ENCODE measurements at places on chromosomes 16 and 17. TPM values are rescaled to one million over a fixed set of nuclear protein-coding genes. Genes with fewer than 3 reads are reported as not detected.

GRCh38 chr16:88568710-88569613, 1.2 kb upstream of the ZC3H18 start:
- no peaks in the 10 kb centered on the region for H3K27me3 ChIP-seq
- peak overlapping the region; percentile 80 for H3K27ac ChIP-seq
- H3K4me1 ChIP-seq, result peaks cover 8% of the 10 kb centered on the region
- H3K4me3 ChIP-seq, result peak overlapping the region; percentile 66
- H3K36me3 ChIP-seq, result peaks cover 6% of the 10 kb centered on the region

GRCh38 chr17:61593426-61593825, 2.4 kb upstream of the NACA2 start:
- H3K27ac ChIP-seq, result no peak overlapping the region
- H3K4me1 ChIP-seq, result no peaks in the 10 kb centered on the region
- H3K27me3 ChIP-seq, result peaks cover 38% of the 10 kb centered on the region
- no peak for DNase-seq
- no peaks in the 10 kb centered on the region for H3K36me3 ChIP-seq

DNA sequence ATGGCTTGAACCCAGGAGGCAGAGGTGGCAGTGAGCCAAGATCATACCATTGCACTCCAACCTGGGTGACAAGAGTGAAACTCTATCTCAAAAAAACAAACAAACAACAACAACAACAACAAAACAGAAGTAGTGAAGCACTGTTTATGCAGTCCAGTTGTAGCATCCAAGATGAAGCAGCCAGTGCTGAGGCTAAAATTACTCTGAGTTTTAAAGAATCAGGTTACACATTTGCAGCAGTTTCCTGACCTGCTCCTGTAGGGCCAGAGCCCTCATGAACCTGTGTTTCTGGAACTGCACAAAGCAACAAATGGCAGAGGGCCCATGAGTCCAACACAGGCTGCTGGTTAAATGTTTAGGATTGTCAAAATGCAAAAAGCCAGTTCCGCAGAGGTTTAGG, 499.5 kb upstream of the PSMD7 start:
- no peak overlapping the region for H3K27ac ChIP-seq
- no peaks in the 10 kb centered on the region for H3K36me3 ChIP-seq
- no peak overlapping the region for H3K4me3 ChIP-seq
- no peaks in the 10 kb centered on the region for H3K4me1 ChIP-seq
- DNase-seq, result no peak

GRCh38 chr17:28858801-28859355, 4.1 kb downstream of the ERAL1 start:
- H3K27me3 ChIP-seq, result no peaks in the 10 kb centered on the region
- H3K27ac ChIP-seq, result no peak overlapping the region
- no peak overlapping the region for H3K4me3 ChIP-seq
- DNase-seq, result no peak
- H3K4me1 ChIP-seq, result no peaks in the 10 kb centered on the region
- peaks cover 26% of the 10 kb centered on the region for H3K36me3 ChIP-seq

DNA sequence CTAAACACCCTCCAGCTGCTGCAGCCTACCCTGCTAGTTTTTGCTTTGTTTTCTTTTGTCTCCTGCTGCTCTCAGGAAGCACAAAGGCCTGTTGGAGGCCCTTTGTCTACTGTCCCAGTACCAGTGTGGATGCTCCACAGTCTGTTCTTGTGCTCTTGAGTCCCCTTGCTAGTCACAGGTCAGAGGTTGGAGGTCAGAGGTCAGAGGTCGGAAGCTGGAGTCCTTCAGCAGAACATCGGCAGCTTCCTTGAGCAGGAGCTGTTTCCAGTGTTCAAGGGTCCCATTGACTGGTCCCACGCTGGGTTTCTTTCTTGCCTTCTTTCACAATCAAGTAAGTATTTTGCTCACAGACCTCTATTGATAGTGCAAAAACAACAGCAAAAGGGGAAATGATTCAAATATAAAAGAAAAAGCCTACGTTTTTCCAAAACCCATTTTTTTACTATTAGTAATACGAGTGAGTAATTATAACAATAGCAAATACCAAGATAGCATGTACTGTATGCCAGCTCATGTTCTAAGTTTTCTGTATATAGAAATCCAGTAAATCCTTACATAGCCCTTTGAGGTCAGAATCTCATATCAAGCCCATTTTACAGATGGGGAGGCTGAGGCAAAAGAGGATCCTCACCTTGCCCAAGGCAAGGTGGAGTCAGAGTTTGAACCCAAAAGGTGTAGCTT, 10.9 kb upstream of the IL34 start:
- peaks cover 11% of the 10 kb centered on the region for H3K4me1 ChIP-seq
- no peaks in the 10 kb centered on the region for H3K36me3 ChIP-seq
- H3K4me3 ChIP-seq, result no peak overlapping the region
- peak; percentile 84 for DNase-seq
- peak overlapping the region; percentile 77 for H3K27ac ChIP-seq

- no peaks in the 10 kb centered on the region for H3K27me3 ChIP-seq
- no peak for DNase-seq
- H3K27ac ChIP-seq, result no peak overlapping the region
- H3K36me3 ChIP-seq, result no peaks in the 10 kb centered on the region
- no peaks in the 10 kb centered on the region for H3K4me1 ChIP-seq
Measured at GRCh38 chr16:62755938-62756337, 719.7 kb upstream of the CDH8 start.

Gene JPH3
- 0.03 TPM for polyA plus RNA-seq

DNA sequence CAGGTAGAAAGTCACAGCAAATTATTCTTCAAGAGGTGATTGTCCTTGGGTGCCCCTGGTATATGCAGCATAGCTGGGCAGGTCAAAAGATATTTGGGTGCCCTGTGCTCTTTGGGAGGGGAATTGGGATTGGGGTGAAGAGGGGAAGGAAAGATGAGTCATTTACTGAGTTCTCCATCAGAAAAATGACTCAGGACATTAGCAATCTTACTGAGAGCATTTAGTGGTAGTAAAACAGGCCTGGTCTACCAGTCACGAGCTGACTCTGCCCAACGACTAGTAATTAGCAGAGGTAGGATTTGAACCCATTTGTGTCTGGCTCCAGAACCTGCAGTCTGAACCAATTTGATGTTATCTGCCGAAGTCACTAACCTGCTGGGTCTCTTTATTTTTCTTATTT, 6.0 kb upstream of the GRIN2A start:
- no peak overlapping the region for H3K27ac ChIP-seq
- H3K36me3 ChIP-seq, result no peaks in the 10 kb centered on the region
- no peak overlapping the region for H3K4me3 ChIP-seq
- no peak for DNase-seq
- H3K27me3 ChIP-seq, result no peaks in the 10 kb centered on the region

- no peaks in the 10 kb centered on the region for H3K36me3 ChIP-seq
- no peak for DNase-seq
- no peaks in the 10 kb centered on the region for H3K4me1 ChIP-seq
- H3K27ac ChIP-seq, result no peak overlapping the region
- H3K27me3 ChIP-seq, result peaks cover 12% of the 10 kb centered on the region
- no peak overlapping the region for H3K4me3 ChIP-seq
Measured at GRCh38 chr16:74842413-74842812, 67.8 kb upstream of the FA2H start.

- H3K27me3 ChIP-seq, result no peaks in the 10 kb centered on the region
- DNase-seq, result peak; percentile 32
- H3K4me1 ChIP-seq, result peaks cover 21% of the 10 kb centered on the region
- H3K27ac ChIP-seq, result no peak overlapping the region
- no peak overlapping the region for H3K4me3 ChIP-seq
- no peaks in the 10 kb centered on the region for H3K36me3 ChIP-seq
Measured at GRCh38 chr16:66622863-66623262, 18.4 kb downstream of the CMTM3 start.

Gene TEKT5
- 0.26 TPM for polyA plus RNA-seq

- H3K4me3 ChIP-seq, result no peak overlapping the region
- peaks cover 11% of the 10 kb centered on the region for H3K36me3 ChIP-seq
- no peaks in the 10 kb centered on the region for H3K27me3 ChIP-seq
- H3K4me1 ChIP-seq, result peaks cover 25% of the 10 kb centered on the region
- H3K27ac ChIP-seq, result no peak overlapping the region
Measured at GRCh38 chr17:7840441-7840840, 6.4 kb downstream of the KDM6B start.

GRCh38 chr17:29710520-29710884, 87.8 kb upstream of the CORO6 start:
- H3K4me1 ChIP-seq, result peaks cover 16% of the 10 kb centered on the region
- H3K36me3 ChIP-seq, result 0 out of 2 replicates have a peak, but pooled peaks cover 2% of the 10 kb centered on the region
- H3K27me3 ChIP-seq, result no peaks in the 10 kb centered on the region
- H3K4me3 ChIP-seq, result no peak overlapping the region
- peak overlapping the region; percentile 83 for H3K27ac ChIP-seq

All from IMR-90 (cell line).